ENCODE measurements at places on chromosomes 4 and X.

DNA sequence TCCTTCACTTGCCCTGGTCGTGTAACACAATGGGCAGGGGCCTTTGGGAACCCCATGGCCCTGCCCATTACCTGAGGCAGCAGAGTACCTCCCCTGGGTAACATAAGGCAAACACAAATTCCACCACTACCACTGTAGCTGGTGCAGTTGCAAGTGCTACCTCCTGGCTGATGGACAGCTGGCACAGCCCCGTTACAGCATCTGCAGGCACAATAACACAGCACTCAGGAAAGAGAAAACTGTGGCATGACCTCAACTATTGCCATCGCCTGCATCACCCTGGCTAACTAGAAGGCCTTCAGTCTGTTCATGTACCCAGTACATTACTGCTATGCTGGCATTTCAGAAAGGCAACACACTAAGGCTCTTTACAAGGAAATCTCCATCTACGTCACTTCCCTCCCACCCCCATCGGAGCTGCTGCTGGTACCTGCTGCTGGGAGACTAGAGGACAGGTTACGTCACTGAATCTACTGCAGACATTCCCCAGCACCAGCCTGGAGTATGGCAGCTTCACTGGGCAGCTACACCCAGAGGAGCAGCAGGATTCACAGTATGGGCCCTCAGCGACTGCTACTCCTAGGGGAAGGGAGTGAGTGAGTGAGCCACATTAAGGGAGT is 39.4 kb downstream of the ARFIP1 start:
- DNase-seq = no peak

DNA sequence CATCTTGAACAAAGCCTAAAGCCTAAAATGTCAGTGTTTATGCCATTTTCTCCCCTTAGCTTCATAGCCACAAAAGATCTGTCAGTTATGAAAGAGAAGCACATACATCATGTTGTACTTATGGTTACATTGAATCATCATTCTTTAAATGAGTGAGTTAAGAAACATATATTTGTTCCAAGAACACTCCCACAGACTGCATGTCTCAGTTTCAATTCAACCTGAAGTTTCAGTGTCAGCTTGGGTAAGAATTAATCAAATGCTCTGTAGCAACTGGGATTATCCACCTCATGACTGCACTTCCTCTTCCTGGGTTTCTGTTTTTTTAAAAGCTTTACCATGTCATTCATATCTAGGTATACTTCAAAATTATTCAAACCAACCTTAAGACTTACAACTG is 3.9 kb upstream of the TMPRSS11B start:
- DNase-seq = no peak

DNA sequence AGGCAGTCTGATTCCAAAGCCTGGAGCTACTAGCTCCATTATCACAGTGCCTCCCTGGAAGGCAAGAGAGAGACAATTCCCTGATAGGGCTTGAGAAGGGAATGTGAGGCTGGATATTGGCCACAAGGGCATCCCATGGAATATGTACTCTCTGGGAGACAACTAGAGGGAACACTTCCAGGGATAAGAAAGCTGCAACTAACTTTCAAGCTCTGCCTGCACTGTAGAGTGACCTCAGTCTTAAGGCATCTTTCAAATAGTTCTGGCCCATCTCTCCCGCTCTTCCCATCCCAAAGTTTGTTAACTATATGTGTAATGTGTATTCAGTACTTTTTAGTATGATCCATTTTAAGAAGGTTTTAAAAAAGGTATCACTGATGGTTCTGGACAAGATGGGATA is 13.1 kb upstream of the RNF212 start:
- DNase-seq = no peak

- no peak for DNase-seq
Observed at GRCh38 chr4:137514406-137515111, 17.7 kb downstream of the PCDH18 start.

- peak; percentile 37 for DNase-seq
Observed at GRCh38 chr4:168917138-168917779, 92.8 kb downstream of the CBR4 start.

DNA sequence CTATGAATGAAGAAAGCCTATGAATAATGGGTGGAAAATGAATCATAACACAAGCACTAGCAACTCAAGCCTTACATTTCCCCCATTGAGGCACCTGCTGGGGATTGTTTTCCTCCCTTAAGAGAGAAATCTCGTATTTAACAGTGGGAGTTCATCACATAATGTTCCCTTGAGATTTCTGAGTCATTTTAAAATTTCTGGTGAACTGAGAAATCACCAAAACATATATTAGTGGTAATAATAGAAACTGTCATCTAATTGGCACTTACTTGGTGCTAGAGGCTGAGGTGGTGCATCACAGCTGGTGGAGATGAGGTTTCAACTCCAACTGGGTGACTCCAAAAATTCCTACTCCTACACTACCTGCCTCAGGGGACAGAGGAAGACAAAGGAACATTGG is 561.3 kb upstream of the LCORL start:
- no peak for DNase-seq

- DNase-seq = no peak
Observed at GRCh38 chr4:31020363-31020762, 300.2 kb downstream of the PCDH7 start.

DNA sequence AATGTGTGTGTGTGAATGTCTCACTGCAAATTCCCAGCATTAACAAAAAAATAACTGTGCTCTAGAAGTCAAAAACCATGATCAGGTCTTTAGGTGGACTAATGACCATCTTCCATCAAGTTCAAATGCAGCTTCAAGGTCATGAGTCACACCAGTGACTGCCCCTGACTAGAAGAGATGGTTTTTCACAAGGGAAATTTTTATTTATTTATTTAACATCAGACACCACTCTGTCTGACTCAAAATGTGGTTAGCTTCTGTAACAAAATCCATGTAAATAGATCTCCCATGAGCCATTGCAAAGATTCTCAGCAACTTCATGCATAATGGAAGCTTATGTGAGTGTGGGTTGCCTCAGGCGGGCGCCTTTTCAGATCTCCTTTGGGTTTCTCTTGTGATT is 219.2 kb downstream of the KIT start:
- DNase-seq = no peak

DNA sequence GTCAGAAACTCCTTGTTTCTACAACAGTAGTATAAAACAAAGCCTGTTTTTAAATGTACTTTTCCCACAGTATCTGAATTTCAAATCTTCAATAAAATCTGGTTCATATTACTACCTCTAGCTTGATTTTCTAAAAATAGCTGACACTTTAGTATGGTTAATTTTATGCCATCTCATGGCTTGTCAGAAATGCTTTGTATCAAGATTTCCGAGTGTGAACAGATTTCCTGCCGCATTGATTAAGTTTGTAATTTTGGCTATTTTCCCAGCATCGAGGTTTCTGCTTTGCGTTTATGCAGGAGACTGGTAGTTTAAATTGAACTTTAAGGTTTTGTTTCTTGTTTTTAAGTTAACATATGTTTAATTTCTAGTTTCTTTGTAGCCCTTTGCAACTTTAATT is 44.2 kb downstream of the CLCN3 start:
- no peak for DNase-seq

- DNase-seq = no peak
Observed at GRCh38 chr4:140612357-140612756, 43.6 kb upstream of the UCP1 start.

DNA sequence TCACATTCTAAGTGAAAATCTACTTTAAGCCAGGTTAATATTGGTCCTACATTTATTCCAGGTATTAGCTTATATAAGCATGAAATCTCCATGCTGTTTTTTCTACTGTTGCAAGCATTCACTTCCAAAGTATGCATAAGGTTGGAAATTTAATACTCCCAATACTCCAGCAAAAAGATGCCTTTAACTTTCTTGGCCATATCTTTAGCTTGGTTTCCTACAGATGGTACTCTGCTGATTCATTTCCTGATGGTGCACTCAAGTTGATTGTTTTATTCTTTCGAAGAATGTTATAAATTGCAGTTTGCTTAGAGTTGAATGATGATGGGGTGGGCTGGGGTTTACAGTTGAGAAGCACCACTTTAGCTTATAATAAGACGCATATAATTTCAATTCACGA is 330.2 kb downstream of the PTTG2 start:
- DNase-seq = no peak

Measured in renal cortex interstitium (tissue), 15 donors.